ENCODE measurements at places on chromosomes 5 and 9. TPM values are rescaled to one million over a fixed set of nuclear protein-coding genes. Genes with fewer than 3 reads are reported as not detected.

SHOC1 gene
- total RNA-seq, result 0.14 TPM

ITGA1 gene
- total RNA-seq, result 237 TPM

CSF2 gene
- total RNA-seq, result 5.3 TPM

TTC16 gene
- not detected for total RNA-seq

PDLIM4 gene
- total RNA-seq, result 26.9 TPM

NUTM2F gene
- not detected for total RNA-seq

ZNF79 gene
- total RNA-seq, result 14.4 TPM

FOXD4L6 gene
- under 0.01 TPM for total RNA-seq

RBM22 gene
- total RNA-seq, result 39.8 TPM

TSSK1B gene
- total RNA-seq, result 0.57 TPM

NELFB gene
- 74.0 TPM for total RNA-seq

All from placental pericyte (primary cell).